ENCODE measurements at places on chromosomes 7 and 10.

- no peak for DNase-seq
Observed at GRCh38 chr7:133696056-133696455, 431.1 kb upstream of the LRGUK start.

- no peak for DNase-seq
Observed at GRCh38 chr10:128922619-128923196, 544.3 kb upstream of the MGMT start.

- no peak for DNase-seq
Observed at GRCh38 chr10:128466831-128467371, 340.7 kb upstream of the MKI67 start.

DNA sequence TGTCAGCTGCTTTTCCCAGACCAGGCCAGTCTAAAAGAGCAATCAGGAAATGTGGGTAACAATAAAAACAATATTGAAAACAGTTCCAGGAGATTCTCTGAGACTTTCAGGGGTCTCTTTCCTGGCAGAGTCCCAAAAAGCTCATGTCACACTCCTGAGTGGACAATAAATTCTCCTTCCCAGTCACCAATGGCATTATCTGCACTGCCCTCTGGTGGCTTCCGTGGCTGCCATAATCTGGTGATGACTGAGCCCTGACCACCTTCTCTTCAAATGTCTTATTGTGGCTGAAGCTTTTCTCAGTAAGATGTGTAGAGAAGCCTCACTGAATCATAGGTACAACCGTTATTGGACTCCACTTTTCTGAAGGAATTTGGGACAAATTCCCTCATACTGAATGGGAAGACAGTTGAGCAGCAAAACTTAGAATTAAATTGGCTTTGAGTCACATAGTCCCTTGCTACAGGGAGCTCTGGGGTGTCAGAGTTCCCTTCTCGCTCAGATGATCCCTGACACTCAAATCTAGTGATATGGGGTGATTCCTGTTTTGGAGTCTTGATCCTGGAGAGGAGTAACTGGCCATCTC, 24.4 kb upstream of the ASAH2 start:
- DNase-seq: peak; percentile 43

- DNase-seq: no peak
Observed at GRCh38 chr10:93469454-93469853, 12.7 kb downstream of the MYOF start.

DNA sequence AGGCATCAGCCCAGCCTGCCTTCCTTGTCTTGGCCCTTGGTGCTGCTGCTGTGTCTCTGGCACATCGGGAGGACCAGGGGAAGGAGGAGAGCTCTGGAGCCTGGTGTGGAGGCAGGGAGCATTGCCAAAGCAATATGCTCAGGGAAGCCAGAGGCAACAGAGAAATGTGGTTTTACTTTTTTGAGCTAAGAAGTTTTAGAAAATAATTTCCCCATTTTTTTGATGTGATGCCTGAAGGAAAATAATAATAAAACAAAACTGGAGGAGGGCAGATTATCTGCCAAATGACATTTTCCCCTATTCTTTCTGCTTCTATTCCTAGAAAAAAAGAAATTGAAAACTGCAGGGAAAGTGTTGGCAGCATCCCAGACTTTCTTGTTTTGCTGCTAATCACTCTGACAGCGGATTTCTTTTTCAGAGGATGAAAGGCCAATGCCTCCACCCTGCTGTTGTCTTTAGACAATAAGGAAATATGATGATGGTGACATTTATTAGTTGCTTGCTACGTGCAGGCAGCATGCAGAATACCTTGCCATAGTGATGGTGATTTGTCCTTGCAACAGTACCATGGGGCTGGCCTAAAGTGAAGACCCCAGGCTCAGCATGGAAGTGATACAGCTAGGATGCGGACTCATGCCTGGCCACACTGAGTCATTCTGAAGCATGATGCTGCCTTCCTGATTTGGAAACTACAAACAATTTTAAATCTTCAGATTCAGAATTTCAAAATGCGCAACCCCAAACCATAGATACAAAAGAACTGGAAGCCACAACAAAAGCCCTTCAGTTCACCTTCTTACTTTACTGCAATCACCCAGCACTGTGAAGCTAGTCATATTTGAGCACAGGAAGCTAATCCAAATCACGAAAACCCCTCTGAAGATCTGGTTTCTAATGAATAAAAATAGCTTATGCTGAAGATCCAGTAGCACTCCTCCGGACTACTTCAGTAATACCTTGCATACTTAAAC, 260.2 kb upstream of the TMEM72 start:
- no peak for DNase-seq

DNA sequence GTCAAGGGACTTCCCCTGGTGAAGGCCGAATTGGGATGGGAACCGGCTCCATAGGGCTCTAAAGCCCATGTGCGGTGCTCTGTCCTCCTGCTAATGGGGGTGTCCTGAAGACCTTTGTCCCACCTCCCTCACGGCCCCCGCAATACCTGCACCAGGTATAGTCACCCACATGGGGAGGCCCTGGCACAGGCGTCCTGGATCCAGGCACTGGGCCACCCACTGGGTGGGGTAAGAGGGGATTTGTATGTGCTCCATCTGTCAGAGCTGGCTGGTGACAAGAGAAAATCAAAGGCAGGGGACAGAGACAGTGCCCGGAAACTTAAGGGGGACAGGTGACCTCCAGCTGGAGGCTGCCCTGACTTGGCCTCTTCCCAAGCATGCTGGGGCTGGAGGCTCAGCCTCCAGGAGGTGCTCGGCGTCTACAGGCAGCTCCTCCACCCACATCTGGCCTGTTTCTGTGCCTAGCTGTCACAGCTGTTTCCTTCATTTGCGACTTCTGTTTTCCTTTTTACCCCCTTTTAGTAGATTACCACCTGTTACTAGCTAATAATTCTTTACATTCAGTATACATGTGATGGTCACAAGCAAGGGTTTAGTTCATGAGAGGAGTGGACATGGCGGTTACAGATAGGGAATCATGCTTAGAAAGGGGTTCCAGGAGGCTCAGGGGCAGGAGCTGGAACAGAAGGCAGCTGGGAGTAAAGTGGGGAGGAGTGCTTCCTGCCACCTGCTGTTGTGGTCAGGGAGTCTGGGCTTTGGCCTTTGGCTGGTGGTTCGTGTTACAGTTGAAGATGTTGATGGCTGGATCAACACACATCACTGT, 2.3 kb upstream of the CUZD1 start:
- DNase-seq: no peak

GRCh38 chr10:15758618-15759017, 38.9 kb upstream of the ITGA8 start:
- DNase-seq: no peak

DNA sequence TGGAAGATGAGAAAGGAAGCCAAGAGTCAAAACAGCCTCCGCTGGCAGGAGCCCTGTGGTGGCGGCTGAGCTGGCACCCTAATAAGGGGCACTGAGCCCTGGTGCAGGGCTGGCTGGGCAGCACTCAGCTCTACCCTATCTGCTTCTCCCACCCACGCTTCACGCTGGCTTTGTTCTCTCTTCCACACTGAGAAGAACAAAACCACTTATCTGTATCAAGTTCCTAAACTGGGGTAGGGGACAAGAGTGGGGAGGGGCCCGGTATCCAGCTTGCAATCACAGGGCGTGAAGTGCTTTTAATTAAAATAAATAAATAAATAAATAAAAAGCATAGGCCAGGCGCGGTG, 52.1 kb downstream of the FAM53B start:
- no peak for DNase-seq

DNA sequence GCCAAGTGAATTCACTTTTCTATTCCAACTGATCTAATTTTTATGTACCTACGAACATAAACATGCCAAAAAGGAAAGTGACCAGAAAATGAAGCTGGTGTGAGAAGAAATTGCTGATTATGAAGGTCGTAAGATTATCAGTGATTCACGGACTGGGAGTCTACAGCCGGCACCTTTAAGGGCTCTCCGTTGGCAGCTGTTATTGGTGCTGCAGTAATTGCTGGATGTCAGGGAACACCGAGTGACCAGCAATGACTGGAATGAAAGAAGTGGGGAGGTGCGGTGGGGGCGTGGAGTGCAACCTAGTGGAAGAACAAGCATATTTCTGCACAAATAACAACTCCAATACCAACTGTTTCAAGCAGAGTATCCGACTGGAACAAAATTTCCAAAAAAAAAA, 109.8 kb upstream of the TARP start:
- no peak for DNase-seq

- DNase-seq: no peak
Observed at GRCh38 chr7:136637813-136638212, 230.6 kb upstream of the CHRM2 start.

- DNase-seq: no peak
Observed at GRCh38 chr10:103541616-103542015, 48.1 kb downstream of the NEURL1 start.

- DNase-seq: no peak
Observed at GRCh38 chr10:124474514-124475070, 13.0 kb downstream of the LHPP start.

DNA sequence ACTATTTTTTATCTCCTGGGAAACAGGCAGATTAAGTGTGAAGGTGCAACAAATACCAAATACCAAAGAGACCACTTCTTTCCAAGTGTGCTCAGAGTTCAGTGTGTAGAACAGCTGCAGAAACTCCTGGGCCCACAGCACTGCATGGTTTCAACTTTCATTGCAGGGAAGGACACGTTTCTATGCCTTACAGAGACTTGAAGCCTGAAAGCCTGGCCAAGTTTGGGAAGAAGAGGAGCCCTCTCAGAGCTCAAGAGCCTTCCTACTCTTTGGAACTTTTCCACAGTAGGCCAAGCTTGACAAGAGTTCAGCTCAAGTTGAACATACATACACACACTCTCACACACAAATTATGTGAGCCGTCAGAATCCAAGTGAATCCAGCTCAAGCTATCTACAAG, 2.5 kb downstream of the HOXA4 start:
- no peak for DNase-seq

DNA sequence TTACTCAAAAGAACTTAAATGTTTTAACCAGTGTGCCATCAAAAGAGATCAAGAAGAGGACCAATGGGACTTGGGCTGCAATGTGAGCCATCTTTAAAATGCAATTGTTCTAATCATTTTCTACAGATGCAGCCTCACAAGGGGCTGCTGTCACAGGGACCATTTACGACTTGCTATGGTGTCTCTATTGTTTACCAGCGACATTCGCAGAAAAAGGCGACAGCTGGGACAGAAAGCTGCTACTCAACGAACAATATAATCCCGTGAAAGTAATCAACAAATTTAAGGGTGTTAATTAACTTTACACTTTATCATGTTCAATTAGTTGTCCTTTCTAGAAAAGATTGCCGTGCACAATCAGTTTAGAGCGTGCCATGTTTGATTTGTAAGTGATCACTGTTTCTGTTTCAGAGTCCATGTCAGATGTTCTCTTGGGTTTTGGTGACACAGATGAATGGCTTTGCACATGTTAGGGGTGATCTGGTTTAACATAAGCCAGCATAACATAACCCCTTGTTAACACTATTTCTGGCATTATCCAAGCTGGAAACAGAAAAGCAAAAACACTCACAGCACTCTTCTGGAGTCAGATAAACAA, 110.8 kb downstream of the HIBADH start:
- DNase-seq: no peak

GRCh38 chr10:17120694-17121093, 8.9 kb downstream of the CUBN start:
- DNase-seq: no peak

GRCh38 chr10:132532749-132533560, 4.6 kb upstream of the INPP5A start:
- DNase-seq: no peak

- no peak for DNase-seq
Observed at GRCh38 chr10:49298671-49298982, 343 bp upstream of the C10orf71 start.

DNA sequence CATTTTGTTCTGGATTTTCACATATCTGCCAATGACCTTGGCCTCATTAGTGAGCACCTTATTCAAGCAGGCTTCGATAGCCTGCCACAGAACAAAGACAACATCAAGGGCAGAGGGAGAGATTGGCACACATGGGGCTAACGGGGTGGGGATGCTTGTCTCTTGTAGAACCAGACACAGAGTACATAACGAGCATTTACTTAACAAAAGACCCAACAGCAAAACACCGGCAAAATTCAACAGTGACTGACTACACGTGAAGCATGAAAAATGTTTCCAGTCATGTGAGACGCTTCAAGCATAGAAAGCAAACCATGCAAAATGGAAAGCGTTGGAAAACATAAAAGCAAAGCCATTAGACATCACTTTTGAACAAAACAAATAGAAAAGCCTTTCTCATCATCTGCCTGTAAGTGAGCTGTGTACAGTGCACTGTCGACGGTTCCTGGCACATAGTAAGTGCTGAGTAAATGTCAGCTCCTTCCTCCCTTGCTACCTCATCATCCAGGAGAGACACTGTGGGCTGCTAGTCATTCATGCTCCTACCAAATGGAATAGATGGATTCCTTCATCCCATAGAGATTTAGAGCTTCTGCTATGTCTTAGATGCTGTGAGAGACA, 134.4 kb upstream of the AGK start:
- no peak for DNase-seq

GRCh38 chr7:105205592-105206237, 183.0 kb downstream of the SRPK2 start:
- no peak for DNase-seq

GRCh38 chr7:8418629-8419245, 14.7 kb upstream of the NXPH1 start:
- DNase-seq: peak; percentile 81

- DNase-seq: peak; percentile 70
Observed at GRCh38 chr10:100009283-100009792, 409 bp downstream of the DNMBP start.

DNA sequence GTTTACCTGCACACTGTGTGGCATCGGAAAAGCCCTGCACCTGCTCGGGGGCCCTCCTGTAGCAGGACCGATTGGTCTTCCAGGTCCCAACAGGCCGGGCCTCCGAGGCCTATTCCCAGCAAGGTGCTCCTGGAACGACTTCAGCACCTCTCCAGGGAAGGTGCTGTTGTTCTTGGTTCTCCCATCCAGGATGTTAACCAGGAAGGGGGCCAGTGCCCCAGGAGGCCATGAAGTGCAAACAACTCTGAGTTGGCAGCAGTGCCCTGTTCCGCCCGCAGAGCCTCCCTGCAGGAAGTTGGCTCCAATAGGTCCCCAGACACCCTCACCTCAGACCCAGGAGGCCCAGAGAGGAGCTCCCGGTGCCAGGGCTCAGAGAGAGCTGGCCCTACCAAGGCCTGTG, 64.0 kb upstream of the DUSP5 start:
- no peak for DNase-seq

All from BE2C (cell line).